ENCODE measurements at places on chromosomes 7 and 10.

DNA sequence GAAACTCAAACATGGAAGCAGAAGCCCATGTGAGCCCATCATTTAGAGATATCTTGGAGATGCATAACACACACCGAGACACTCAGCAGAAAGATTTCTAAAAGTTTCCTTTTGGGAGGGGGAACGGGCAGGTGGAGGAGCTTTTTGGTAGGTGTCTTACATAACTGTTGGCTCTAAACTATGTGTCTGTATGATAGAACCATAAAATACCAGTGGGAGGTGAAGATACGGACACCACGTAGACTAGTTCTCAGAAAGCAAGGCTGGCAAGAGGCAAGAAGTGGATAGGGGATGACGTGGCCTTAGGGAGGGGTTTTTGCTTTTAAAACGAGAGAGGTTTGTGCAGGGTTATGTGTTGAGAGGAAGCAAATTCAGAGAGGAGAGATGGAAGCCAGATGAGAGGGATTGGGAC lies 36.5 kb downstream of the IL15RA start:
- DNase-seq, result no peak

- no peak for DNase-seq
Measured at GRCh38 chr10:9069136-9069535, 1014.6 kb downstream of the GATA3 start.

DNA sequence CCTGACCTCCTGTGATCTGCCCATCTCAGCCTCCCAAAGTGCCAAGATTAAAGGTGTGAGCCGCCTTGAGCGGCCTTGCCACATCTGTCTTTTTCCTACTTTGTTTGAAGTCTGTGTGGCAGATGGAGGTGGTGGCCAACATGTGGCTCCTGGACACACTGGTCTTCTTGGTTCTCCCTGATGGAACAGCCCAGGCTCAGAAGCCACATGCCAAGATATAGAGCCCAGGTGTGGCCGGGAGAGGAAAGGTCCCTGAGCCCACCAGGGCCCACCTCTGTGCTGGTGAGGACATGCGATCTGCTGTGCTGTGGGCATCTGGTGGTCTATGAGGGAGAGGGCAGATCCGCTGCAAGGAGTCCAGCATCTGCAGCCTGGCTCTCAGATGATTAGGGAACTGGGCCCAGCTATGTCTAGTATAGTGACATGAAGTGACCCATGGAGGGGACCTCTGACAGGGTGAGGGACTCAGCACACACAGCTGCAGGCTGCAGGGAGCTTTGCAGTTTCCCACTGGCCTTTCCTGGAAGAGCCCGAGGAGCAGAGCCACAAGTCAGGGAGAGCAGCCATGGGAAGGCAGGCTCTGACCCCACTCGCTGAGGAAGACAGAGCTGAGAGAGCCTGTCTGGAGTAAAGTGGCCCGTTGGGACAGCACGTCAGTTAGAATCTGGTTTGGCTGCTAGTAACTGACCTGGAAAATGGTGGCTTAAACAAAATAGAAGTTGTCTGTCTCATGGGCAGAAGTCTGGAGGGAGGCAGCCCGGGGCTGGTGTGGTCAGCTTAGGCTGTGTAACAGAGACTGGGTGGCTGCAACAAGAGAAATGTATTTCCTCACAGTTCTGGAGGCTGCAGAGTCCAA lies 25.9 kb downstream of the ADCY1 start:
- DNase-seq, result no peak

DNA sequence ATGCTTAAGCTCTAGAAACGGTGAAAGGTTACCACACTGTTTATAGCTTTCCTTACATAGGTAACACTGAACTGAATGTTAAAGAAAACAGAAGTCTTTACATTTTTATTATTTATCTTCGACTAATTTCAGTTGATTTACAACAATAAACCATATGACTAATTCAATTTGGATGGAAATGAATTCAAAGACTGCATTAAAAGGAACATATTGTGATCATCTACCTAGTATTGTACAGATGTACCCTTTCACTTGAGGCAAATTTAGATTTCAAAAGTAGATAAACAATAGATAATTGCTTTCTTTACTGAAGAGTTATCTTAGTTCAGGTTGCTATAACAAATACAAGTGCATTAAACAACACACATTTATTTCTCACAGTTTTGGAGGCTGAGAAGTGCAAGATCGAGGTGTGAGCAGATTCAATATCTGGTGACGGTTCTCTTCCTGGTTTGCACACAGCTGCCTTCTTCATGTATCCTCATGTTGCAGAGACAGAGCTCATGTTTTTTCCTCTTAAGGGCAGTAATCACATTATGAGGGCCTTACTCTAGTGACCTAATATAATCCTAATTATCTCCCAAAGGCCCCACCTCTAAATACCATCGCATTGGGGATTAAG lies 15.0 kb upstream of the ARMC3 start:
- DNase-seq, result no peak

GRCh38 chr7:91789558-91789957 lies 90.9 kb downstream of the MTERF1 start:
- no peak for DNase-seq
